ENCODE measurements at places on chromosomes 2 and 18.

DNA sequence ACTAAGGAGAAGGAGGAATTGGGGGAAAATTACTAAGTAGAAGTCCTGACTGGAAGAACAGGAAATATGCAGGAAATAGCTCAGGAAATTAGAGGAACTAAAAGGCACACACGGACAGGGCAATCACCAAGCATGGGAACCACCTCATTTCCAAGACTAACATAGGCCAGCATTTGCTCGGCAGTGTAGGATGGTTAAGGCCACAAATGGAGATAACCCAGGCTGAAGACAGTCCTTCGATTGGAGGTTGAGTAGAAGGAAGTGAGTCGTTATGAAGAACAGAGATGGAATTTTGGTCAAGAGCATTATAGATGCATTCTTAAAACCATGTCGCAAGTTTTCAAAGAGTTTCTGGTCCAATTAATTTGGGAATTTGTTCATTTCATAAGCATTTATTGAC, 401.4 kb downstream of the ALK start:
- no peak for DNase-seq

- no peak for DNase-seq
Measured at GRCh38 chr18:70207181-70207580, 1.7 kb upstream of the RTTN start.

DNA sequence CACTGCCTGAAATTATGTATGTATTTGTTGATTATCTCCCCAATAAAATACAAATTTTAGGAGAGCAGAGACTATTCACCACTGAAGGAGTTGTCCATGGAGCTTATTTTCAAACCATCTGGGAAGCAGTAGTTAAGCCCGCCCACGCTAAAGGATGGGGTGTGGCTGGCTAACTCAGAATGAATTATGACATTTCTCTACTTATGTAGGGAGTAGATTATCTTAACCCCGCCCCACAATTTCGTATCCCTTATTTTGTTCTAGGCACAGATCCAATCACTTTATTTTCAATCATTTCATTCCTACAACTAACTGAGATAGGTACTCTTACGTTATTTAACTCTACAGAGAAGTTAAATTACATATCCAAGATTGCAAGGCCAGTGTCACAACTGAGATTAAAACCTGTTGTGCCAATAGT, 1.4 kb upstream of the LAPTM4A start:
- DNase-seq, result no peak

DNA sequence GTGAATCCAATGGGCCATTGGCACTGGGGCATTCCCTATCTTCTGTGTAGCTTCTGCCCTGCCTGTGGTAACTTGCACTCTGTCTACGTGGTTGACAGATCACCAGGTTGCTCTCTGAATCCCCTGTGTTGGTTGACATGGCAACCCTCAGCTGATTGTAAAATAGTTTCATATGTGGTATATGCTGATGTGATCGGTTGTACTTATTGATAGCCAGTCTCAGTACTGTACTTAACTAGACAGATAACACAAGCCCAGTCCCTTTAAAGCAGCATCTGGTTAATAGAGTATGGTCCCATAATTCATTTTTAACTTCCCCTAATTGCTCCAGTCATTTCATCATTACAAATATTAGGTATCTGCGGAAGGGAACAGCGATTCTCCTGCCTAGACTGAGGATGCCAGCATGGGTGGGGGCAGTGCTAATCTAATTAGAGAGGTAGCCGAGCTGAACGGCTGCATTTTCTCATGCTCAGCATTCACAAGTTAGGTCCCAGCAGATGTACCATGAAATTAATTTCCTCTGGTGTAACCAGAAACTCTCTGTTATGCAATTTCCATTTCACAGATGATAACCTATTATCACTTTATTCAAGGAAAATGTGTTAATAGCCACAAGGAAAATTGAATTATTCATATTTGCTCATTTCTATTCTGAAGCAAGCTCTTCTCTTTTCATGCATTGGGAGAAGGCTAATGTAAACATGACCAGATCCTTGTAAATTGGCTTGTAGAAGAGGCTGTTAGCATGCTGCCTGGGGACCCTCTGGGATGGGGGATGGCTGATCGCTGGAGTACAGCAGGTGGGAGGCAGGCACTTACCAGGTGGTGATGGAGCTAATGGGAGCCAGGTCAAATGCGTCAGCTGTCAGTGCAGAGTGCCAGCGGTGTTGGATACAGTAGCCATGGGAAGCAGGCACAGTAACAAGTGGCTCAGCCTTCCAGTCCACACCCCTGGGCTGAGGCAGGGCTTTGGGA, 608.3 kb downstream of the GALR1 start:
- DNase-seq, result no peak

DNA sequence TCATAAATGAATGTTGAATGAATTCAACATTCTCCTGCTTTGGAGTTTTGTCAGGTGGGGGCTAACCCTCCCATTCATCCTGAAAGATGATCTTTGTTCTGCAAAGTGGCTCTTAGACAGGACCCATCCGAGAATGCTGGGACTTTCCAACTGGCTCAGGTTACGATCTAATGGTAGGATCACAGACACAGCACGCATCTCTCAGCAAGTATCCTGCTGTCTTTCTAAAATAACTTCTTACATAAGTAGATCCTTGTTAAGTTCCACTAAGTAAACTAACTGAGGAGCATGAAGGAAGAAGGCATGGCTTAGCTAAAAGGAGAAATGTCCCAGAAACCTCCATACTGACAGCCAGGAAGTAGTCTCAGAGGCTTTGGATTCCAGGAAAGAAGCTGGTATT, 23.7 kb downstream of the CYP27A1 start:
- no peak for DNase-seq

GRCh38 chr2:215921895-215922294, 91.5 kb downstream of the MREG start:
- no peak for DNase-seq

GRCh38 chr2:23595601-23596251, 210.7 kb downstream of the KLHL29 start:
- no peak for DNase-seq

DNA sequence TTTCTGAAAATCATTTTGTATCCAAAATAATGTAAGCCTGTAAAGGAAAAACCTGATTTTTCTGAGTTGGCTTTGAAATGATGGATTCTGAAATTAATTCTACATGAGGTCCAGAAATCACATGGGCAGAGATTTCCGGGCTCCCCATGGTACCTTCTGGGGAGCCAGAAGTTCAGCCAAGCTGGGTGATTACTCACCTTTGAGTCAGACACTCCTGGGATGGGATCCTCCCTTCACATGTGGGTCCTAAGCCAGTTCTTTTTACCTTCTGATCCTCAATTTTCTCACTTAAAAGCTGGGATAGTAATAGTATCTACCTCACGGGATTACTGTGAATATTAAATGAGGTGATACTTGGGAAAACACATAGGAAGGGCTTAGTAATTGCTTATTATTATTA, 179.8 kb upstream of the EPAS1 start:
- no peak for DNase-seq

DNA sequence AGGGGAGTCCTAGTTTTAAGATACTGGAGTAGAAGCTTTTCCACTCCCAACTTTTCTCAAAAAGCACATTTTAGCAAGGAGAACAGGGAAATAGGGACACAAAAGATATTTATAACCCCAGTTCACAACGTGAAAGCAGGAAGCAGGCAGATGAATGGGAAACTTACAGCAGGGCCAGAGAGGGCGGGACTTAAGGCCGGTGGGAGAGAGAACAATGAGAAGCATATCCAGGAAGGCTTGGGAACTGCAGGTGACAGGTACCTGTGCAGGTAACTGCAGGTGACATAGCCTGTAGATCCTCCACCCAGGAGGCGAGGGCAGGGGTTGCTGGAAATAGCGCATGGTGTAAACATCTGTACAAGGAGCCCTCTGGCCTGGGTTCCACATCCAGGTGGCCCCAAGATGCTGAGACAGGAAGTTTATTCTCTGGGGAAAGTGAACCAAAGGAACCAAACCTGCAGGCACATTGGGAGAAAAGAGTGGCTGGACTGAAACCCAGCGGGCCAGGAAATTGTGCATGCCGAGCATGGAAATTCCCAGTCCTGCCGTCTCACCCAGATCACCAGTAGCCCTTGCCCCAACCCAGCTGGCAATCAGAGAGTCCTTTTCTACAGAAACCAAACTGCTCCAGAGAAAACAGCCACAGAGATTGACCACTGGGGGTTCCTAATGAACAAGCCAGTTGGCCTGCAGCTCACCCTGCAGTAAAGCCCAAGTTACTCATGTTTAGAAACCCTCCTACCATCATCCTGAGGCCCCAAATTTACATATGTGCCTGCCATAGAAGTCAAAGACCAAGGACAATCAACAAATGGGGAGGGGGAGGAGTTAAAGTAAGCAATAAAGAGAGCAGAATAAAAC, 24.3 kb upstream of the COL6A3 start:
- DNase-seq, result no peak

- no peak for DNase-seq
Measured at GRCh38 chr2:101030866-101031554, 28.9 kb downstream of the RPL31 start.
